ENCODE measurements at places on chromosomes 5 and 9.

DNA sequence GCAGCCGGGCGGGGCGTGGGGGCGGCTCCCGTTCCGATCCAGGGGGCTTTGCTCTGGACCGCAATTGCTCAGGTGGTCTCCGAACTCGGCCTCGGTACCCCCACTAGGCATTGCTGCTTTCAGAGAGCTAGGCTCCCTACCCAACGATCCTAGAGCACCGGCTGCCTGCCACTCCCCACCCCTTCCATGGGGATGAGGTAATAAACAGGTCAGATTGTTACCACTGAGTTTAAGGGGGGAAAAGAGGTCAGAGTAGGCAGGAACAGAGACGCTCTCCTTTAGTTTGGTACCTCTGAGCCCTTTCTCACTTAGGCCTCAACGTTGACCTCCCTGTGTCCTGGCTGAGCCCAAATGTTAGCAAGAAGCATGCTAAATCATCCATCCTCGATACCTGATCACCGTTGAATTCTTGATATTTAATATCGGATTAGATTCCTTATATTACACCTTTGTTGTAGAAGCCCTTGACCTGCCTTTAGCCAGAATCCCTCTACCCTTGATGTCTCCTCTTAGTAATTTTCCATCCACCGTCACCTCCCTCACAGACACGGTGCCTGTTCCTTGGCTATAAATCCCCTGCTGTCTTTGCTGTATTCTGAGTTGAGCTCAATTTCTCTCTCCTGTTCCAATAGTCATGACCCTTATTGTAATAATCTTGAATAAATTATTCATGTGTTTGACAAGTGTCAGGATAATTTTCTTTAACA is 588 bp upstream of the PLPP1 start:
- no peak for DNase-seq

- no peak for DNase-seq
These were observed 201.2 kb downstream of the TSSK1B start for GRCh38 chr5:113233606-113234005.

DNA sequence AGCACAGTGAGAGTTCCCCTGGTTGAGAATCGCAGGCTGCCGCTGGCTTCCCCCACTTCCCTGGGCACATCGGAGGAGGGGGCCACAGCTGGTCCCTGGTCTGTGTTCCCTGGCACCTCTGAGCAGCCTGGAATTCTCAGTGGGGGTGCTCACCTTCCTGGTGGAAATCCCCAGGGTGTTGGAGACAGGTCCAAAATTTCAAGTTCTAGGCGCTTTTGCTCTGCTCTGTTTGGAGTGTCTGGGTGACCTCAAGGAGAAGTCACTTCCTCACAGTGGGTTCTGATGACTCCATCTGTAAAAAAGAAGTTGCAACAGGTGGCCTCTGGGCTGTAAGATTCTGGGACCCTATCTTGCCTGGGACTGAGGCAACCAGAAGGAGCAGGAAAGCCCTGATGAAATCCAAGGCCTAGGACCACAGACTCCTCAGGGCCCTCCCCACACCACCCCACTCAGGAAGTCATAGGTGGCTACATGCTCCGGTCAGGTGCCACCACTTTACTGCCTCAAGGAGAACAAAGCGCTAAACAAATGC is at the start of gene TRAF1:
TRAF1 (minus strand) TSS at position 400 of the 532 bp plus-strand sequence. CDS start 721 bp downstream, outside the sequence.
- no peak for DNase-seq

DNA sequence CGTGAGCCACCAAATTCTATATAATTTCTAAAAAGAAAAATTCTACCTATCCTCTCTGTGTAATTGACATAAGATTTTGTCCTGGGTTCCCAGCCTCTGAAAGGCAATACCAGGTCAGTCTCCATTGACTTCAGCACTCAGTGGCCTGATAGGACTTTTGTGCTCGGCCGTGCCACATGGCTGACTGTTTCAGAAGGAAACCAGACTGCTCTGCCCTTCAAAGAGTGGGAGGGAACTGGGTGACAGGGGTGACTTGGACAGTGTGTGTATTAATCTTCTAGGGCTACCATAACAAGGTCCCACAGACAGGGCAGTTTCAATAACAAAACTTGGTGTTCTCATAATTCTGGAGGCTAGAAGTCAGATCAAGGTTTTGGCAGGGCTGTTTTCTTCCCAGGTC is 43.0 kb downstream of the ARHGAP26 start:
- DNase-seq, result no peak

DNA sequence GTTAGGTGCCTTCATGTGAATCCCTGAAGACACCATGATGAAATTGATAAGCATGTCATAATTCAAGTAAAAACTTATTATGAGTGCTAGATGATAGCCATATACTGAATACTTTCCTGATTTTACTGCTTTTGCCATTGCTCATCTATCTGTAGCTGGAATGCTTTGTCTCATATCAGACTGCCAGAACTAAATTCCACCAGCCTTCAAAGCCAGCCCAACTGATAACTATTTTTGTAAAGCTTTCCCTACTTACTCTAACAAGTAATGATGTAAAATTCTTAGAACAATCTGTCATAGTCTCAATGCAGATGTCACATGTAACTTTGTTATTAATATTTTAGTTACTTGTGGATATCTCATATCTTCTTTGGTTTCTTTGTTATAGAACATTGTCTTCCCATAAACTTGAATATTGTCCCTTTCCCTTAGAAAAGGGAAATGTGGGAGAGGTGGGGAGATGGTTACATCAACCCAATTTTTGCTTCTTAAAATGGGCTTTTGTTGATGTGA is 128.3 kb downstream of the ZCCHC7 start:
- no peak for DNase-seq

- no peak for DNase-seq
These were observed 39.0 kb downstream of the TMEM232 start for GRCh38 chr5:110687485-110687884.

- no peak for DNase-seq
These were observed 129.0 kb upstream of the ADAMTS16 start for GRCh38 chr5:5011151-5011550.

- DNase-seq, result no peak
These were observed 279.6 kb upstream of the ADAMTSL1 start for GRCh38 chr9:18194316-18194715.

GRCh38 chr9:10282084-10282483 is 330.7 kb downstream of the PTPRD start:
- DNase-seq, result no peak

- DNase-seq, result no peak
These were observed 810.2 kb downstream of the EFNA5 start for GRCh38 chr5:106860398-106861044.

DNA sequence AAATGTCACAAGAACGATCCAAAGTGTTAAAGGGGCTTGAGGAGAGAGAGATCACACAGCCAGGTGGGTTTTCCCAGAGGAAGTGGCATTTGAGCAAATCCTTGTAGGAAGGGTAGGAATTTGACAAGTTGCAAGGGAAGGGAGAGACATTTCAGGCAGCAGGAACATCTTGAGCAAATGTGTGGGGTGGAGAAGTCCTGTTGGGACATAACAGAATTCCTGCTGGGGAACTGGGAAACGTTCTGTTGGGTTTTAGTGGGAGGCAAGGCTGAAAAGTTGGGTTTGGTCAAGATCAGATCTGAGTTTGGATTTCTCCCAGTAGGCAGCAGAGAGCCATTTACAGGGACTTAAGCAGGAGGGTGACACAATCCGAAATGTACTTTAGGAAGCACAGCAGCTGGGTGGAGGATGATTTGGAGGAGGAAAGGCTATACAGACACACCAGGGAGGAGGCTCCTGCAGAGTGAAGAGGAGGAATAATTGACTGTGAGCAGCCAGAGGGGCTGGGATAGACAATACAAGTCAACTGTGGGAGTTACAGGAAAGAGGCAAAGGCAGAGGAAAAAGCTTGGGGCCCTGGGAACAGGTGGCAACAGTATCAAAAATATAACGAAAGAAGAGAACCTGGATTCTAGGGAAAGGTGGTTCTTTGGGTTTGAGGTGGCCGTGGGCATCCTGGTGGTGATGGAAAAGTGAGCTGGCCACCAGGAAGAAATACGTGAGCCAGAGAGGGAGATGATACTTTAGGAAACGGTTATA is 3.1 kb upstream of the ZSWIM6 start:
- no peak for DNase-seq
